ENCODE measurements at places on chromosomes 2 and 18.

DNA sequence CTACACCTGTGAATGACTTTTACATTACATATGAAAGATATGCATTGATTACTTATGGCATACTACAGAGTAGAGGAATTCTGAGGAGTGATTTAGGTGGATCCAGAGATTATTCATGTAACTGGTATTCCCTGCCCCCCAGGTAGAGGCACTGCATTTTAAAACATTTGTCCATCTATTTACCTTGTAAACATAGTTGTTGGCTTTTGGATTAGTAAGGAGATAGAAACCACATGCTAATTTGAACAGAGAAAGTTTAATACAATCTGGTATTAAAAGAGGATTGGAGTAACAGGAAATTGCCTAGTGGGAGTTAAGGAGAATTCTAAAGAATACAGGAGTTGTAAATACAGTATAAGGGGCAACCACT is 15.9 kb downstream of the GALNT3 start:
- DNase-seq: no peak

DNA sequence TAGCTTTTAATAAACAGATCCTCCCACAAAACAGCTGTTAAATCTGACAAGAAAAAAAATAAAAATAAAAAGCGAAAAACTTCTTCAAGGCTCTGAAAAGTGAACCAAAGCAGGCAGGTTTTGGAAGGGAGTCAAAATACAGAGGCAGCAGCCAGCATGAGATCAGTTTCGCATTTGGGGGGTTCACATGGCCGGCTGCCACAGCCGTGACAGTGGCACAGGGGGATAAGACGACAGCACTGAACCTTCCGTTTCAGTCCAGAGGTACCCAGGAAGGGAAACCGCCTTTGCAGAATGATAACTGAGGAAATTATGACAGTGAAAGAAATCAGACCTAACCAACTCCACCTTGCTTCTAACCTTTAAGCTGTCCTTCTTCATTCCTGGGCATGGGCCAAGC is 196.7 kb upstream of the PID1 start:
- no peak for DNase-seq

- DNase-seq: no peak
Measured at GRCh38 chr2:222608081-222608480, 47.8 kb downstream of the FARSB start.

DNA sequence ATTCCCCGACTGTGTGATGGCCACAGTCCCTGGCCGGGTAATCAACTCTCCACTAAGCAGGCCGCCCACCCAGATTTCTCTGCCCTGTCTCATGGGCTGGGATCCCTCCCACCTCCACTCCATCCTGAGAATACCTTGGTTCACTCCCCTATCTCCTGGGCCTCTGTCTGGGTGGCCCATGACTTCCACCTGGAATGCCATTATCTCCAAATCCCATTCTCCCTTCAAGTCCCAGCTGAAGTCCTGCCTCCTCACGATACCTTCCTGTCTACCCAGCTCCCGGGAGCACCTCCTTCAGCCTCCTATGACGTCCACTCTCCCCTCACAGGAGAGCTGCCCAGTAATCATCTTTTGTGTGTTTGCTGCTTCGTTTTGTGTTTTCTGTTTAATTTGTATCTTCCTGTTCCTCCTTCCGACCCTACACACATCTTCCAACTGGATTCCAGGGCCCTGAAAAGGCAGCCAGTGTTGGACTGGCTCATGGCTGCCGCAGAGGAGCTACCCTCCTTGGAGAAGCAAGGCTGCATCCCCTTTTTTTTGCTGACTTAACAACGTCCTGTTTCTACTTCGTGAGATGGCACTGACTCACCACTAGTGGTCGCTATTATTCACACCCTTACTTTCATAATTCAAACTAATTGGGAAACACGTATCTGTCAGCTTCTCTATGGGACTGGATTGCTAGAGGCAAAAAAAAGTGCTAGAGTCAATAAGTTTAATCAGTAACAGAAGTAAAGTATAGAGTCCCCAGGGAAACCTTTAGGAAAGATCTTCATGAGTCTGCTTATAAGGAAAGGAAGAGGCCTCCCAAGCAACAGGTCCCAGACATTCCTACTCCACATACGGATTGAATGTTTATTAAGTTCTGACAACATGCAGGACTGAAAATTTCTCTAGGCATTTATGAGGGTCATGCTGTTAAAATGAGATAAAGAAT is 171.9 kb upstream of the GATA6 start:
- no peak for DNase-seq

GRCh38 chr2:164737612-164738081 is 104.0 kb downstream of the COBLL1 start:
- DNase-seq: peak; percentile 16

- no peak for DNase-seq
Measured at GRCh38 chr2:236193026-236193425, 24.8 kb upstream of the GBX2 start.

DNA sequence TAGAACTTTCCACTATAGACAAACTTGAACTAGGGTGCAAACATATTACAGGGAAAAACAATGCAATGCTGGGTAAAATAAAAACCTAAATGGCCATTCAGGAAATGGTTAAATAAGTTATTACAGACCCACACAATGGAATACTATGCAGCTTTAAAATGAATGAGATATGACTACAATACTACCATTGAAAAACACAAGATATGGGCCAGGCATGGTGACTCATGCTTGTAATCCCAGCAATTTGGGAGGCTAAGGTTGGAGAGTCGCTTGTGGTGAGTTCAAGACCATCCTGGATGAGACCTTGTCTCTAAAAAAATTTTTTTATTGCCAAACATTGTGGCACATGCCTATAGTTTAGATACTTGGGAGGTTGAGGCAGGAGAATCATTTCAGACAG is 6.8 kb downstream of the PECR start:
- DNase-seq: no peak

DNA sequence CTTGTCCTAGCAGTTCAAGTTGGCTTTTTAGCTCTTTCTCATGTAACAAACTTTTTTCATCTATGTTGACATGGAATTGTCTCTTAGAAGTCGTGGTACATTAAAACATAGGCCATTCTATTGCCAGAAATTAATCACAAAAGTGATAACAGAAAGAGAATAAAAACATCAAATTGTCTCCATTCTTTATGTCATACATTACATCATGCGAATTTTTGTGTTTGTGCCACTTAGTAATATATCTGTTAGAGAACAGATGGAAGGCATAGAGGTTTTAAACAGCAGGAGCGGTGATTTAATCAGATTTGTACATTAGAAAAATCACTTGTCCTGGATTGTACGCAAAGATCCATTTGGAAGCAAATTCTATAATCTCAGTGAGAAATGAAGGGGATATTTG is 136.5 kb upstream of the CDH20 start:
- DNase-seq: no peak

GRCh38 chr2:19070886-19071285 is 287.5 kb downstream of the OSR1 start:
- no peak for DNase-seq

DNA sequence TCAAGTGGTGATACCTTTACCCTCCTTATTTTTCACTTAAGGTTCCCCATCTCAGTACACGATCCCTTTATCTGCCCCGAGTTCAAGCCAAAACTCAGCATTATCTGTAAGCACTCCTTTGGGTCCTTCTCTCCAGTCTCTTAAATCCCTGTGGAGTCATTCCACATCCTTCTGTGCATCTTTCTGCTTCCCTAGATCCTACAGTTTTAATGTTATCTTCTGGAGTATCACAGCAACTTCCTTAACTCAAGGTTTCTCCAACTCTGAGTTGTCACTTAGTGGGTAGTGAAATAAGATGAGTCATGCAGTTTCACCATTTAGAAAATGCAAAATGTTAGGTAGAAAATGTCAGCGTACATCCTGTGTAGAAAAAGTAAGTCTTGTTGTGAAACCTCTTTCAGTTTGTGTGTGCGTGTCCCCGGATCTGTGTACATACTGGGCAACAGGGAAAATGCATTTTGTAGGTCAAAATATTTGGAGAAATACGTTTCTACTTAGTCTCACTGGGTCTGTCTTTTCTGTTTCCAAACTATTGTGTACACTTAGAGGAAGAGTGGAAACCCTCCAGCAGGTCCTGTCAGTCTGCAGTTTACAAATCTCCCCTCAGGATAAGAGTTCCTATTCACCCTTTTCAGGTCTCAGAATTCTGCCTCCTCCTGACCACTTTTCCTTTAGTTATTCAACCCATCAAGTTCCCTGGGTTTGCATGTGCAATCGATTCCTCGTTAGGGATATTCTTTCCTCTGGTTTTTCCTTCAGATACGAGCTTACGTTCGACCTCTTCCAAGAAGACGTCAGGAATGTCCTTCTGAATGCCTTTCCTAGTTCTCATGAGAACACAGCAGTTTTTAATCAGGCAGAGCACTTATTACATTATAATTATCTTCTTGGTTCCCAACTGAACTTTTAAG is 154.8 kb downstream of the TGIF1 start:
- no peak for DNase-seq

DNA sequence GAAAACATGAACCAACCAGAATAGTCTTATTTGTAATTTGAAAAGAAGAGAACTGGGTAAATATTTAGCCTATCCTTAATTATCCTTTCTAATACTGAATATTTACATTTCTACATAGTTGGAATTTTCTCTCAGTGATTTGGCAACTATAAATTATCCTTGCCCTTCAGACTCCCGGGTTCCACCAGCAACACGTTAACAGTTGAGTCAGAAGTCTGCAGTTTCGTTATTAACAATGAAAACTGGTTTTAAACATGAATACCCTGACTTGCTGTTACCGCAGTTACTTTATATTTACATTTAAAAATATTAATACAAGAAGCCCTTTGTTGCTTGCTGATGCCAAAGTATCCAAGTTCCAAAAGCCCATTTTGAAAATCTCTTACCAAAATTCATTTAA is 673.0 kb downstream of the ARHGAP15 start:
- no peak for DNase-seq

DNA sequence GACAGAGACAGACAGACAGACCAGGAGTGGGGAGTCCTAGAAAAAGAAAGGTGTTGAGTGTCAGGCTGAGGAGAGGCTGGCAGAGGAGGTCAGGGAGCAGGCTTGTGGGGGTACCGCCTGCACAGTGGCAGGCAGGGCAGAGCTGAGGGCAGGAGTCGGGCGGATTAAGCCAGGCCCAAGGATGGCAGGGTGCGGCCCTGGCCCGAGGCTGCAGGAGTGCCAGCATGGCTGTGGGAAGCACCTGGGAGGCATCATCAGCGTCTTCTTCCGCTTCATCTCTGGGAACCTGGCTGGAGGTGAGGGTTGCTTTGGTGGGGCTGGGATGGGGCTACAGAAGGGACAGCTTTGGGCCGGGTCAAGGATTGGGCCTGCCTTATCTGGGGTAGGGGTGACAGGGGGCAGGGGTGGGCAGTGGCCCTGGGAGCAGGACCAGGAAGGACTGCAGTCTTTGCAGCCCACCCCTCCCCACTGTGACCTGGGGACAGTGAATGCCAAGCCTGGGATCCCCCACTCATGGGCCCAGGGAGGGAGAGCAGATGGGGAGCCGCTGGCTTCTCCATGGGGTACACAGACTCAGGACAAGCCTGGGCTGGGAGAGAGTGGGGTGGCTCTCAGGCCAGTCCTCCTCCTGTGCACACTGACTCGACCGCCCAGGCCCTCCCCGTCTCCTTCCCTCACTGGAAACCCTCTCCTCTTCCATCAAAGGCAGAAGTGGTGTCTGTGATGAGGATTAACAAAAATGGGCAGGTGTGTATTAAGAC is 20.7 kb downstream of the KCNIP3 start:
- DNase-seq: no peak

DNA sequence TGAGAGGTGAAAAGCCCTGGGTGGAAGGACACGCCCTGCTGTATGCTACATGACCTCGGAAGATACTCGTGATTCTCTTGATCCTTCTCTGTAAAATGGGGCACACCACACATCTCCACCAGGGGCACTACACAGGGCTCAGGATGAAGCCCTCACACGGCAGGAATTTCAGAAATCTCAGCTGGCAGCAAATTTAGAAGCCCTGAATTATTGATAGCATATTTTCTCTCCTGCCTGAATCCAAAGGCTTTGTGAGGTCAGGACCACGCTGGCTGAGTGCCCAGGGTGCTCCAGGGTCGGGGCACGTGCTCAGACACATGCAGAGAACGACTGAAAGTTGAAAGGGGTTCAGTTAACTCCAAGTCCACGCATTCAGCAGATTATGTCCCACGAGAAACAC is 42.1 kb upstream of the GALR1 start:
- no peak for DNase-seq

DNA sequence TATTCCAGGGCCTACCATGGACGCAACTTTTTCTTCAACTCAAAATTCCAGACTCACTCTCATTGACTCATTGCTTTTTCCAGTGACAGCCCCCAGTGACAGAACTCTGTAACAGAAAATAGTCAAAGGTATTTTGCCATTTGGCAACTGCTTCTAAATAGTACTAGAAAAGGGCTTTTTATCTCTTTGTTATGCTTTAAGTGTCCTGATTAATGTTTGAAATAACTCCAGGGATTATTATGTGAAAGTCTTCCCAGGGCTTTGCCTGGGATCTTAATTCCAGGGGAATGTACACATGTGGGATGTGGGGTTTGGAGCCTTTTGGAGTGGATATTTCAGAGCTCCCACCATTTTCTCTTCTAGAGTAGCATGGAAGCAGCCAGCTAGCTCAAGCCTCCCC is 198.8 kb downstream of the KCNS3 start:
- no peak for DNase-seq

DNA sequence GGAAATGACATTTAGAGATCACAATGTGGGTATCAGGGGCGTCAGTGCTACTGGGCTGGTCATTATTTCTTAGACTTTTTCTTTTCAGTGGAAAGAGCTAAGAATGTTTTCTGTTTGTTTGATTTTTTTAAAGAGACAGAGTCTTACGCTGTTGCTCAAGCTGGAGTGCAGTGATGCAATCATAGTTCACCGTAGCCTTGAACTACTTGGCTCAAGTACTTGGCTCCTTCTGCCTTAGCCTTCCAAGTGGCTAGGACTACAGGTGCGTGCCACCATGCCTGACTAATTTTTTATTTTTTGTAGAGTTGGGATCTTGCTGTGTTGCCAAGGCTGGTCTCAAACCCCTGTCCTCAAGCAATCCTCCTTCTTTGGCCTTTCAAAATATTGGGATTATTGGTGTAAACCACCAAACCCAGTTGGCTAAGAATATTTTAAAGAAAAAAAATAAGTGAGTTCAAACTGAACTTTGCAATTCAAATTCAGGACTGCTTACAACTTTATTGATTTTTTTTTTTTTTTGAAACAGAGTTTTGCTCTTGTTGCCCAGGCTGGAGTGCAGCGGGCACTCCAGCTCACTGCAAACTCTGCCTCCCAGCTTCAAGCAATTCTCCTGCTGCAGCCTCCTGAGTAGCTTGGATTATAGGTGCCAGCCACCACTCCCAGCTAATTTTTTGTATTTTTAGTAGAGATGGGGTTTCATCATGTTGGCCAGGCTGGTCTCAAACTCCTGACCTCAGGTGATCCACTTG is 154.2 kb downstream of the MIB1 start:
- DNase-seq: no peak

GRCh38 chr18:14930076-14930475 is 182.1 kb downstream of the ANKRD30B start:
- no peak for DNase-seq

GRCh38 chr2:149507974-149508373 is 79.6 kb downstream of the MMADHC start:
- DNase-seq: no peak

Measured in posterior cingulate gyrus (tissue), 11 donors.